Stimulated activated CD4-positive, alpha-beta T cell treated with anti-CD3 and anti-CD28 coated beads, Interleukin-4, amount 100 ng/mL, for 48 hours (primary cell): ENCODE measurements at places on chromosomes 7 and 10.

GRCh38 chr7:78254726-78255055 lies 456.1 kb downstream of the PHTF2 start:
- DNase-seq = no peak

DNA sequence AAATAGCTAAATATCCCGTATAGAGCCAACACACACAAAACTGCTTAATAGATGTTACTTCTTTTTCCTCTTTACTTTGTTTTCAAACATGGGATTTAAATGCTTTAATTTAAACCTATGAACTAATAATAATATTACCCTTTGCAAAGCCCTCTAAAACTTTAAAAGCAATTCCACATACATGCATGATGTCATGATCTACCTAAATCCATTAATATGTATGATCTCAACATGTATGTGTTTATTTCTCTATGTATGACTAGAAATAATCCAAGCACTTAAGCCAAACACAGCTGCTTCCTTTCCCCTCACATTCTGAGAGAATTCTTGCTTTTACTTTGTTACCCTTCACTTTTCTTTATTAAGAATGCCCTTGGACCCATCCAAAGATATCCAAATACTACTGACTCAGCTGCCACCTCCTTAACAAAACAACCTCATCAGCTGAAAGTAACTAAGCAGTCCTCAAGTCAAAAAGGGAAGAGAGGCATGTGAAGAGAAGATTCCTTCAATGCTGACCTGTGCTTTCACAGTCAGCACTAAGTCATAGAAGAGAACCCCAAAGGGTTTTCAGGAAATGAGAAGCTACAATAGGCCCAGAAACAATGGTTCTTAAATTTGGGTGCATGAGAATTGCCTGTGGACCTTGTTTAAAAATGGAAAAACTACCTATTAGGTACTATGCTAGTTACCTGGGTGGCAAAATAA lies 266.4 kb upstream of the LRGUK start:
- no peak for DNase-seq

- DNase-seq = no peak
Measured at GRCh38 chr10:17765602-17766001, 13.6 kb downstream of the TMEM236 start.

- no peak for DNase-seq
Measured at GRCh38 chr7:24504836-24505235, 68.4 kb upstream of the PALS2 start.

GRCh38 chr10:618229-618989 lies 71.1 kb downstream of the DIP2C start:
- DNase-seq = no peak

DNA sequence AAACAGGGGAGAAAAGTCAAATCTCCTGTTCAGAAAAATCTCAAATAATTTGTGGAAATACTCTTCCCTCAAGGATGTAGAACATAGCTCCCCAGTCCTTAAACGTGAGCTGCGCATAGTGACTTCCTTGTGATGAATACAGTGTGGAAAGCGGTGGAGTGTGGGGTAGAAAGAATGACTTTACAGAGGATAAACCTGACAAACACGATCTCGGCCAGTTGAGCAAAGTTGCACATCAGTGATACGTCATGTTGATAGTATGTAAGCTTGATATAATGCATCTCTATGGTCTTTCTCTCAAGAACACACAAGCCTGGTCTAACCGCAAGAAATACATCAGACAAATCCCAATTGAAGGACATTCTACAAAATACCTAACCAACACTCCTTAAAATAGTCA lies 32.0 kb upstream of the ZCCHC24 start:
- DNase-seq = no peak
